Naive thymus-derived CD8-positive, alpha-beta T cell (primary cell): ENCODE measurements at places on chromosomes 3 and 15. TPM values are rescaled to one million over a fixed set of nuclear protein-coding genes. Genes with fewer than 3 reads are reported as not detected.

- no peak for DNase-seq
Measured at GRCh38 chr3:191263365-191263764, 64.3 kb downstream of the OSTN start.

GRCh38 chr3:31710123-31710803, 177.5 kb downstream of the STT3B start:
- DNase-seq, result no peak

DNA sequence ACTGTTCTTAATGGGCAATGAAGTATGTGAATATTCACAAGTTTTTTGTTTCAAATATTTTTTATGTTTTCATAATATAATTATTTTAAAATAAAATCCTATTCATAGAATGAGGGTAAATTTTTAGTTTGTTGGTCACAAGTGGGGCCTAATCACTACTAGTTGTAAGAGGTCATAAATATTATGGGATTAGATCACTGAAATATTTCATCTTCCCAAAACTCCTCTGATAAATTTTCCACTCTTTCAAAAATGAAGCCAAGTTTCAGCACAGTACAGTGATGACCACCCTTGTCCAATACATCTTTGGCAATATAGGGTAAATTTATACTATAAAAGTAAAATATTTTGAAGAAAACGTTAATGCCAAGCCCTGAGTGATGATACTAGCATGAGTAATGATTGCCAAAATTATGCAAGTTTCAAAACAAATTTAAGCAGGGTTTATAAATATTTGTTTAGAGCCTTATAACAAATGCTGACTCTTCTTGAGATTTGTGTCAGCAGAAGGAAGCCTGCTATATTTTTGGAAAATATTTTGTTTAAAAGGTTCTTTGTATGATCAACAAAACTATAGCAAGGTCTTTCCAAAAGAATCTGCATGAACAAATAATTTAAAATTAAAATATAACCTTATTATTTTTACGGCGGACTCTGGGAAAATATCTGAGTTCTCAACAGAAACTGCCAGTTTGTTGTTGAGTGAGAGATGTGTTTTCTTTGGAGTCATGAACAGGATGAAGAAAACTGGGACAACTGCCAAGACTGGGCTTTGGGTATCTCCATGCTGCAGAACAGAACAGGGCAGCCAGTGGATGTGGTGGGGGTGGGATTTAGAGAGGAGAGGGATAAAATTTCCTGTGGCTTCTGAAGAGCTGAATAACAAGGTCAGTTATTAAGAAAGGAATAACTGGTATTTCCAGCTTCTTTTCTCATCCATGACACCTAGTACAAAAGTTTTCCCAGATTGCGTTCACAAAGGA, 17.9 kb upstream of the TM4SF1 start:
- DNase-seq, result no peak

DNA sequence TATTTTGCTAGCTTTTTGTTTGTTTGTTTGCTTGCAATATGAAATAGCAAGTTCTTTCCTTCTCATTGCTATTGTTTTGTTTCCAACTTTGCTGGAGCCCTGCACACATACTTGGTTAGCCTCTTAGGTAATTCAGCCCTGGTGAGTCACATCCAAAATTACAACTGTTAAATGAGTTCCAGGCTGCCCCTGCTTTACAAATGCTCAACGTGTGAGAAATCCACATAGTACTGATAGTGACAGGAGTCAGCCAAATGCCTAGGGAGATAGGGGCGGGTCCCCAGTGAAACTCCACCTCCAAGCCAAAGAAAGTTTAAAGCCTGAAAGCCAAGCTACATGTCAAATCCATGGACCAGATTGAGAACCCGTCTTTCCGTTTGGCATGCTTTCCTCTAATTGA, 81.3 kb upstream of the RNF7 start:
- DNase-seq, result no peak

- DNase-seq, result no peak
Measured at GRCh38 chr3:64983583-64984359, 296.0 kb upstream of the ADAMTS9 start.

- DNase-seq, result no peak
Measured at GRCh38 chr3:48470286-48470685, 23.7 kb downstream of the ATRIP start.

The GNAT1 gene
- not detected for total RNA-seq

The PROK2 gene
- not detected for total RNA-seq

The PLA2G4E gene
- not detected for total RNA-seq

The CHRNB4 gene
- not detected for total RNA-seq

The IQCF5 gene
- total RNA-seq, result not detected
